ENCODE measurements at places on chromosomes 1 and 21.

DNA sequence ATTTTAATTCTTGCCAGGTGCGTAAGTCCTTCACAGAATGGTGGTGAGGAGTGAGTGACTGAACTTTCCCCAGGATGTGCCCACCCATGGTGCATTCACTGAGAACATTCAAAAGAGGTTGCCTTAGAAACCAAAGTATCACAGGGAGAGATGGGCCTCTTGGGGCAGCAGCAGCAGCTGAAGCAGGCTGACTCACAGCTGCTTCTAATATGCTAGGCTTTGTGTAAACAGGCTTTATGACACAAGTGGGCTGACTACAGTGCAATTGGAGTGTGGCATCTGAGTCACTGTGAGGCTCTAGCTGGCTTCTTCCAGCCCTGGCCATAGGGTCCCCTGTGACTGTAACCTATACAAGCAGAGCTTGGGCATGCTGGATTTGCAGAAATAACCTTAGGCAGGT, 12.6 kb downstream of the PIGP start:
- DNase-seq: no peak

DNA sequence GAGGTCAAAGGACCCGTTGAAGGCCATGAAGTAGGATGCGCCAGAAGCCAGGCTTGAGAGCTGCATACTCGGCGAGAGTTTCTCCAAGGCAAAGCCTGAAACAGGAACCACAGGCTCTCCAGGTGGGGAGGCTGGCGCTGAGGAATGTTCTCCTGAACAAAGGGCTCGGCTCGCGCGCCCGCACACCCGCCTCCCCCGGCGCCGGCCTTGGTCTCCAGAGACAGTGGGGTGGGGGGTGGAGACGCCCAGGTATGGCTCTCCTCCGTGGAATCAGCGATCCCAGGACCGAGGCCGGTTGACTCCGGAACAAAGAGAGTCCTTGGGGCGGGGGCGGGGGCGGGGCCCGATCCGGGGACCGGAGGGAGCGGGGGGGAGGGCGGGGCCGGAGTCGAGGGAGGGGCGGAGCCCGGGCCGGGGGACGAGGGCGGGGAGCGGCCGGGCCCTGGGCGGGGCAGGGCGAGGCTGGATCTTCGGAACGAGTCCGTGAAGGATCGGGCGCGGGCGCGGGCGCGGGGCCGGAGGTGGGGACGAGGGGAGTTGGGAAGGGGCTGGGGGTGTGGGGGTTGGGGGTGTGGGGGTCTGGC, 85.0 kb downstream of the NKAIN1 start:
- DNase-seq: peak; percentile 84

GRCh38 chr1:181508486-181509165, 25.3 kb downstream of the CACNA1E start:
- DNase-seq: no peak

GRCh38 chr1:162660574-162660973, 28.3 kb downstream of the DDR2 start:
- DNase-seq: no peak

All from mesothelial cell of epicardium (in vitro differentiated cells).